ENCODE measurements at places on chromosomes 11 and 22.

DNA sequence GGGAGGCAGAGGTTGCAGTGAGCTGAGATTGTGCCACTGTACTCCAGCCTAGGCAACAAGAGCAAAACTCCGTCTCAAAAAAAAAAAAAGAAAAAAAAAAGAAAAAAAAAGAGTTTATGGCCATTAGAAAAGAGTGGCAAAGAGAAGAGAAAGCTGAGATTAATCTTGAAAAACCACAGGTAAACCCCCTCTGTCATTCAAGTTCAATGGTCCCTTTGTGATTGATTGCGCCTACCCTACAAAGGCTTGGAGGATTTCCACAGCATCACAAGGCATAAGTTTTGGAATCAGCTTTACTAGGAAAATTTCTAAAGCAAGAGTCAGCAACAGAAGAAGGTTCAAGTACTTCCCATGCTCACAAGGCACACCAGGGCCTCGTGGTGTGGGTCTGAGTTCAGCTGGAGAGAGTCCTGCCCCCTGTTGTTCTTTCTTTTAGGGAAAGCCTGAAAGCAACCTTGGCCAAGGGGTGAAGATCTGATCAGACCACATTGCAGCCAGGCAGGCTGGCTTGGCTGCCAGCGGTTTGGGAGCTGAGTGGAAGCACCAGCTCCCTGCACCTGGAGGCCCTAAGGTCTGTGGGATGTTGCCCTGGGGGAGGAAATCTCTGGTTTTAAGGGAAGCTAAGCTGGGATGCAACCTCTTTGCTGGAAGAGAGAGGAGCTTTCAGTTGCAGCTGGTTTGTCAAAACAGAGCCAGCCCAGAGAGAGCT is 41.8 kb downstream of the SLN start:
- no peak for DNase-seq

GRCh38 chr22:24305260-24305692 is 34.6 kb downstream of the SPECC1L start:
- no peak for DNase-seq

DNA sequence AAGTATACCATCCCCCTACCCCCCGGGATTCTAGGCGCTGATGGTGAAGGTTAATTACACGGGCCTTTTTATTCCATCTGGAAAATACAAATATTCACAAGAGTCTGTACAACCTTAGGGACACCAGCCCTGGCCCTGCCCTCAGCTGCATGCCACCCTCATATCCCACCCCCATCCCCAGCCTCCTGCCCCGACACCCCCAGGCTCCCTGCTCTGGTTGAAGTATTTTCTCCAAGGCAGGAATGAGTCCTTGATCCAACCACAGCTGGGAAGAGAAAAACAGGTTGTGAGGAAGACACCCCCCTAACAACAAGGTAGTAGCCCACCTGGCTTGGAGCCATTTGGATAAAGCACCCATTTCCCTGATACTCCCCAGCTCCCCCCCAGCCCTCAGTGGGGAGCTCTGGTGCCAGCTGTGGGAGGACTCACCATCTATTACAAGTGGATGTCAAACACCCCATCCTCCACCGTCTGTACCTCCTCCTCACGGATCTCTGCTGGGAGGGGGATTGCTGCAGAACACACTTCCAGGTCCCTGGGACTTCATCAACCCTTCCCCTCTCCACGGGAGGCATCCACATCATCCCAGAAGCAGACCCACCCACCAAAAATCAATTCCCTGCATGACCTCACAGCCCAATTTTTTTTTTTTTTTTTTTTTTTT is 4.0 kb upstream of the NRXN2 start:
- no peak for DNase-seq

- DNase-seq = no peak
Measured at GRCh38 chr11:8252946-8253345, 10.7 kb downstream of the LMO1 start.

GRCh38 chr11:81874635-81875034 is 859.0 kb downstream of the FAM181B start:
- DNase-seq = no peak

Data from stimulated activated CD4-positive, alpha-beta T cell treated with anti-CD3 and anti-CD28 coated beads, TNF-alpha, amount 100 ng/mL, for 48 hours (primary cell).